ENCODE measurements at places on chromosomes 16 and 17. TPM values are rescaled to one million over a fixed set of nuclear protein-coding genes. Genes with fewer than 3 reads are reported as not detected.

The IRX5 gene
- total RNA-seq = not detected

The PMP22 gene
- total RNA-seq = not detected

The WNT9B gene
- total RNA-seq = not detected

The WNK4 gene
- total RNA-seq = 0.20 TPM

The CX3CL1 gene
- not detected for total RNA-seq

The FBXL16 gene
- 4.2 TPM for total RNA-seq

The MFSD6L gene
- 0.38 TPM for total RNA-seq

The PRR35 gene
- not detected for total RNA-seq
